ENCODE measurements at places on chromosomes 7 and 10.
A peak's percentile ranks its signal among the peaks of the same experiment; 100 is the strongest.

GRCh38 chr7:127647636-127648035 is 4.4 kb upstream of the SND1 start:
- no peak for DNase-seq

DNA sequence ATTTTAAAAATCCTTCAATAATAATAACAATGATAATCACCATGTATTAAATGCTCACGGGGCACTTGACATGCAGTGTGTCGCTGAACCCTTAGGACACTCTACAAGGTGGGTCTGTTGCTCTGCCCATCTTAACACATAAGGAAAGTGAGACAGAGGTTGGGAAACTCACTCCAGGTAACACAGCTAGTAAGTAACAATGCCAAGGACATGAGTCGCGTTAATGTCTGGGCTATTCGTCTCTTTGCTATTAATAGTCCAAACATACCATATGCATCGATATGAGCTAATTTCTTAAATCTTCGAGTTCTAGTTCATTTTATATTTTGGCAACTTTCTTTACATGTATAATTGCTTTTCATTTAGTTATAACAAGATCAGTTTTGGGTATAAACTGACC is 79.5 kb downstream of the BEND7 start:
- DNase-seq: no peak

- DNase-seq: no peak
Measured at GRCh38 chr7:140447841-140448240, 31.5 kb downstream of the MKRN1 start.

- DNase-seq: no peak
Measured at GRCh38 chr10:113320987-113321386, 231.9 kb upstream of the HABP2 start.

- DNase-seq: no peak
Measured at GRCh38 chr7:44476313-44476712, 14.1 kb downstream of the NUDCD3 start.

GRCh38 chr7:43869867-43870240 is 537 bp upstream of the MRPS24 start:
- DNase-seq: peak; percentile 95

DNA sequence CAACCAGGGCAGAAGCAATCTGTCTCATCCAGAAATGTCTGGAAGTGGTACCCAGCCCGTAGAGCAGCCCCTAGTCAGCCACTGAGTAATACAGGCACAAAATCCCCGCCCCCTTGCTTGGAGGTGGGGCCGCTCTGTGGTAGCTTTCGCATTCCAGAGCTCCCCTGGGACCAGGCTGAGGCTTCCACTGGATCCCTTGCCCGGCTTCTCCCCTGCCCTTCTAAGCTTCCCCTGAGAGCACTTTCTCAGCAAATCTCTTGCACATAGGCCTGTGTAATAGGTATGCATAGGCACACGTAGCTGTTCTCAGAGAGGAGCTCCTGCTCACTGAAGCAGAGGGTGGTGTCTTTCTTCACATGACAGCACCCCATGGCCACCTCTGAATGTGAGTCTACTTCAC is 144.2 kb downstream of the BMS1 start:
- peak; percentile 70 for DNase-seq

- no peak for DNase-seq
Measured at GRCh38 chr7:45001138-45001694, 1.2 kb downstream of the CCM2 start.

- no peak for DNase-seq
Measured at GRCh38 chr7:39338716-39339115, 227.5 kb upstream of the YAE1 start.

- DNase-seq: no peak
Measured at GRCh38 chr10:70902661-70903261, 14.4 kb upstream of the PCBD1 start.

DNA sequence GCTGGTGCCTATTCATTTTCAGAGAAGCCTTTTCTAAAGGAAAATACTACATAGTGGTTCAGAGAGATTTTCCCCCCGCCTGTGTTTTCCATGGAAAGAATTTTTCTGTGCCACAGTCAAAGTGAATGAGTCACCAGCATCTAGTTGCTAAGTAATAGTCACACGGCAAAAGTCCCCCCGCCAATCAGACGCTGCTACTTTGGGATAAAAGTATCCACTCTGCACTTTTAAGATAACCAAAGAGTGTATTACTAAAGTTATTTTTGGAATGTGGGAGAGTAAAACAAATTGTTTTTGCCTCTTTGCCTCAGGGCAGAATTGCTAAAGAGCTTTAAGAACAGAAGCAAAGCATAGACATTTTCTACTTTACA is 23.5 kb downstream of the ABLIM1 start:
- DNase-seq: peak; percentile 89

- no peak for DNase-seq
Measured at GRCh38 chr10:33183655-33184054, 150.8 kb downstream of the NRP1 start.

DNA sequence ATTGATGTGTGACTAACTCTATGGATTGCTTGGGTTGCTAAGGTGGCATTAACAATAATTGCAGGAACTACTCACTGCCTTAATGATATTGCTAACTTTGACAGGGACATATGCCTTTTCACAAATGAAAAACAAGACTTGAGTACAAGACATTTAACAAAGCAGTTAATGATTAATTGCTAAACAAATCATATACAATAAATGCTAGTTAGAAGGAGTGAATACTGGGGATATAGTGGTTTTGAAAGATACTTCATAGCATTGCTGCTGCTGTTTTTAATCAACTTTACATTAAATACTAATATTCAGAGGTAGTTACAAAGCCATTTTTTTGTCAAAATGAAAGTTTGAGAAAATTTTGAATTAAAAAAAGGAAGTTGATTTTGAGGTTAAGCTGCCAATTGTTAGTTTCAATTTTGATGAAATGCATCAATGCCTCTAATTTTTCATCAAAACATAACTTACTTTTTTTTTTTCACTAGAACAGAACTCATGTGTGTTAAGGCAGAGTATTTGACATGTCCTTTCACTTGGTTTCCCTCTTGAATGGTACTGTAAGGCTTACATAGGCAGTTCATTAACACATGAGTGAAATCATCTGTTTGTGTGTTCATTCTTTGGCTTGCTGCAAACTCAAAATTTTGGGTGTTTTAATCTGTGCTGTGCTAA is 106.2 kb upstream of the SEMA3D start:
- no peak for DNase-seq

DNA sequence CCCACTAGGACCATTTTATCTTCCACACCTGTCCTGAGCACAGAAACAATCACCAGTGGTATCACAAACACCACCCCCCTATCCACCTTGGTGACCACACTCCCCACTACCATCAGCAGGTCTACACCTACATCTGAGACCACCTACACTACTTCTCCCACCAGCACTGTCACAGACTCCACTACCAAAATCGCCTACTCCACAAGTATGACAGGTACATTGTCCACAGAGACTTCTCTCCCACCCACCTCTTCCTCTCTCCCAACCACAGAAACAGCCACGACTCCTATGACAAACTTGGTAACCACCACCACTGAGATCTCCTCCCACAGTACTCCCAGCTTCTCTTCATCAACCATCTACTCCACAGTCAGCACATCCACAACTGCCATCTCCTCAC is 3.3 kb downstream of the MUC3A start:
- DNase-seq: no peak

DNA sequence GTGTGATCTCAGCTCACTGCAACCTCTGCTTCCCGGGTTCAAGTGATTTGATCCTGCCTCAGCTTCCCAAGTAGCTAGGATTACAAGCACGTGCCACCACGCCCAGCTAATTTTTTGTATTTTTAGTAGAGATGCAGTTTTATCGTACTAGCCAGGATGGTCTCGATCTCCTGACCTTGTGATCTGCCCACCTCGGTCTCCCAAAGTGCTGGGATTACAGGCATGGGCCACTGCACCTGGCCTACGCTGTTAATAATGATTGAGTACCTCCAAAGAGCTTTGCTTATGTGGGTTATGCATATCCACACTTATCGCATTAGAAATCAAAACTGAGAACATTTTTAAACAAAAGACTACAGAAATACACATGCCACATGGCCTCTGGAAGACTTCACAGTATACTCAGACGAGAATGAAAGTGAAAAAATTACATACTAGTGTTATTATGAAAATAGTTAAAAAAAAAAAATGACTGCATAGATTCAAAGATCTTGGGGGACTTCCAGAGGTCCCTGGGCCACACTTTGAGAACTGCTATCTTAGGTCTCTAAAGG is 25.4 kb downstream of the RPP38 start:
- DNase-seq: peak; percentile 26

GRCh38 chr7:47034180-47034579 is 547.7 kb downstream of the TNS3 start:
- no peak for DNase-seq
